ENCODE measurements at places on chromosomes 4 and X.

GRCh38 chr4:153281476-153281875, 63.0 kb upstream of the MND1 start:
- DNase-seq, result no peak

DNA sequence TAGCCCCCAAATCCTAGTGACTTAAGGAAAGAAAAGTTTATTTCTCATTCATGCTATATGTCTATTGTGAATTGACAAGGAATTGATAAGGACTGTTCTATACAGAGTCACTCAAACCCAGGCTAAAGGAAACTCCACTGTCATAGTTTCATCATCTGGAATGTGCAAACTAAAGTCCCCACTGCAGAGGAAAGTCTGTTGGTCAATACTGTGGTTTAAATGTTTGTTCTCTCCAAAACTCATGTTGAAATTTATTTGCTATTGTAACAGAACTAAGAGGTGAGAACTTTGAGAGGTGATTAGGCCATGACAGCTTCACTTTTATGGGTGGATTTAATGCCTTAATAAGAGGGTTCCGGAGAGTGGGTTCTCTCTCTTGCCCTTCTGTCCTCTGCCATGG, 149.6 kb downstream of the COX18 start:
- DNase-seq, result no peak

GRCh38 chr4:168437192-168437943, 42.9 kb downstream of the DDX60L start:
- DNase-seq, result no peak

- no peak for DNase-seq
These were observed 13.8 kb downstream of the USP46 start for GRCh38 chr4:52645300-52645699.

DNA sequence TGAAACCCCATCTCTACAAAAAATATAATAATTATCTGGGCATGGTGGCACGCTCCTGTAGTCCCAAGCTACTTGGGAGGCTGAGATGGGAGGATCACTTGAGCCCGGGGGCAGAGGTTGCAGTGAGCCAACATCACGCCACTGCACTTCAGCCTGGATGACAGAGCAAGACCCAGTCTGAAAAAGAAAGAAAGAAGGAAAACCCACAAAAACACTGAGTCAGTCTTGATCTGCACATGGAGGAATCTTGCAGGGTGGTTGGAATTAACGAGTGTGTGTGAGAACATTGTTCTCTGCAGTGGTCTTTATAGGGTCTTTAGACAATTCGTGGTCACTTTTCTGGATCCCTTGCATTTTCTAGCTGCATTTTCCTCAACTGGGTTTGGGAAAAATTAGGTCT, 23.2 kb downstream of the ADD1 start:
- no peak for DNase-seq

GRCh38 chr4:22093126-22093525, 144.6 kb upstream of the KCNIP4 start:
- DNase-seq, result no peak

DNA sequence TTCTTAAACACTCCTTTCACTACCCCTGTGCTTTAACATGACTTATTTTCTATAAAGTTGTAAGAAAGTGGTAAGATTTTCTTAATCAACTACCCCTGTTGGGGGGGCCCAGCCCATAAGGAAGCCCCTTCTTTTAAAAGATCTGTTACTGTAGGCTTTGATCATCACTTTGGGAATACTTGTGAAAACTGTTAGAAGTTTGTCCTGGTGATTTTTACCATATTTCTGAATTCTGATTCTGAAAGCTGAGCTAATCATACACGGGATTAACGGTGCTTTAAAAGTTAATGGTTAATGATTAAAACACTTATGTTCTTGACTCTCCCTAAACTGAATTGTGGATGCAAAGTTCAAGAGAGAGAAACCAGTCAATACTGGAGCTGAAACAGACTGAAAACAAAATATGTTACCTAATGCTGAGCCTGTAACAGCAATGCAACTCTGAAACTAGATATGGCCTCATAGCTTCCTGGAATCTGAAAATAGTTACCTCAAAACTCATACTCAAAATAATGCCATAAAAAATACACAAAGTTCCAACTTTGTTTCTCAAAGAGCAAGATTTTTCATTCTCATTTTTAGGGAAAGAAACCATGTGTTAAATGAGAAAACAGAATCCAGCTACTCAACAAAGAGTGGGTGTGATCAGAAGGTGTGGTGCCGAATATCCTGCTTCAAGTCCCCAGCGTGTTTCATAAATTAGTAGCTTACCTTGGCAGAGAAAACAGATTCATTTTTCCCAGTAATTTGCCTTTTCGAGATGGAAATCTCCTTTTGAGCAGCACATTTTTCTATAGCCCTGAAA, 31.6 kb downstream of the ADH7 start:
- DNase-seq, result no peak

DNA sequence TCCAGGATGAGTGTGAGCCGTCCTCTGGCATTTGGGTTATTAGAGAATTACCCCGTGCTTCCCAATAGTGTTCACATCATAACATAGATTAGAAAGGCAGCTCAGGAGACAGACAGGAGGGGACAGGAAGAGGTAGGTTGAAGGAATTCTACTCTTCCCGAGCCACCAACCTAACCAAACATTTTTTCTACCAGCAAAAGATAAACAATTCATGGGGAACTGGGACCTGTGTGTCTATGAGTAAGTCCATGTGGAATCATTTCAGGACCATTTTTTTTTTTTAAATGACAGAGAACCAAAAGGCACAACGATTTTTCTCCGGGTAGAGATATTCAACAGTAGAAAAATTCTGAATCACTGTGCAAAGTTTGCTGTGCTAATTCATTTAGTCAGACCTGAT, 174.2 kb upstream of the ETNPPL start:
- DNase-seq, result no peak
